ENCODE measurements at places on chromosomes 3 and 15.

- H3K4me3 ChIP-seq, result no peak overlapping the region
- DNase-seq, result no peak
- no peaks in the 10 kb centered on the region for H3K36me3 ChIP-seq
- H3K27me3 ChIP-seq, result peaks cover 6% of the 10 kb centered on the region
- no peak overlapping the region for H3K27ac ChIP-seq
Measured at GRCh38 chr15:68768321-68768720, 52.4 kb downstream of the ANP32A start.

- no peak overlapping the region for H3K4me3 ChIP-seq
- no peak for DNase-seq
- no peaks in the 10 kb centered on the region for H3K36me3 ChIP-seq
- H3K27me3 ChIP-seq, result peaks cover 23% of the 10 kb centered on the region
Measured at GRCh38 chr15:98063871-98064270, 103.4 kb downstream of the ARRDC4 start.

DNA sequence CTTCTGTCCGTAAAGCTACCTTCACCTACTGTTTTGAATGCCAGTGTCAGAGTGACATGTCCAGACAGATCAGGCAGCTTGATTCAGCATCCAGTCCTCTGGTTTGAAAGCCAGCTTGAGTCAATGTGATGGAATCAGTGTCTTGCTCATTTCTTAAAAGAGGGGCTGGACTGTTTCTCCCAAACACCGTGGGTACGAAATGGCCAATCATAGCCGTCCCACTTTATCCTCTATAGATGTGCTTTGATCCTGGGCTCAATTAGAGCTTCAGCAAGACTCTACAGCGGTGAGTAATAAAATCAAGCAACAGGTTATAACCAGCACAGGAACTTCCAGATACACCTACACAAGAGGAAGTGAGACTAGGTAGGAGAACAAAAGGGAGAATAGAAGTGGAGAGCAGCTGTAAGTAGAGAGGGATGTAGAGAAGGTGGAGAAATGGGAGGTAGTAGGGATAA is 17.0 kb upstream of the OR5K1 start:
- no peak overlapping the region for H3K27ac ChIP-seq
- peaks cover 8% of the 10 kb centered on the region for H3K27me3 ChIP-seq
- peaks cover 9% of the 10 kb centered on the region for H3K4me1 ChIP-seq
- no peak overlapping the region for H3K4me3 ChIP-seq
- no peaks in the 10 kb centered on the region for H3K36me3 ChIP-seq

DNA sequence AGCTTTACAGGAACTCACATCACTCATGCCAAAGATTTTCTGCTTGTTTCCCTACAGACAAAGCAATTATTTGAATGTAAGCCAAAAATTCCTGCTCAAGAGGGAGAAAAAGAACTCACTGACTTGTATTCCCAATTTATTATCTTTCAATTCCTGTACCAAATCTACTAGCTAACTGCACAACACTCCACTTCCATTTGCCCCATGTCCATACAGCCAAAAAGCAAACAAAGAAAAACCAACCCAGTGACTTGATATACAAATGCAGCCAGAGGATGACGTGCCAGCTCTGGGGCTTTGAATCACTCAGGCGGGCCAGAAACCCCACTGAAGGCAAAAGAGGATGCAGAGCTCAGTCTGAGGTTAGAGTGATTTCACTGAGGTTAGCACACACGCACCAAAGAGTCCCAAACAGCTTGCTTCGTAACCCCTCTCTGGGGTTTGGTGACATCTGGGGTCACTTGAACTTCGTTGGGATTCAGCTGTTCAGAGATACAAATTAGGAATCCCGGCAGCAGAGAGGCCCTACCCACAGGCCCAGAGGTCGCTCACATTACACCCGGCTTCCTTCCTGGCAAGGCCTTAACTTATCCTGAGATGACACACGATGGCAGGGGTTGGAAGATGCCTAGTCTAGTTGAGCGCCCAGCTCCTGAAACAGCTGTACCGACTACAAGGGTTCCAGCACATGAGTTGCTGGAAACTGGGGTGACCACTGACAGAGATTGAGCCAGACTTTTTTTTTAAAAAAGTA is 1.6 kb downstream of the RFTN1 start:
- peak; percentile 77 for DNase-seq
- H3K36me3 ChIP-seq, result peaks cover 51% of the 10 kb centered on the region
- H3K27ac ChIP-seq, result peak overlapping the region; percentile 98
- peak overlapping the region; percentile 93 for H3K4me3 ChIP-seq

- no peak for DNase-seq
- no peak overlapping the region for H3K4me3 ChIP-seq
- no peak overlapping the region for H3K27ac ChIP-seq
- no peaks in the 10 kb centered on the region for H3K36me3 ChIP-seq
Measured at GRCh38 chr15:36497901-36498300, 81.5 kb upstream of the CDIN1 start.

DNA sequence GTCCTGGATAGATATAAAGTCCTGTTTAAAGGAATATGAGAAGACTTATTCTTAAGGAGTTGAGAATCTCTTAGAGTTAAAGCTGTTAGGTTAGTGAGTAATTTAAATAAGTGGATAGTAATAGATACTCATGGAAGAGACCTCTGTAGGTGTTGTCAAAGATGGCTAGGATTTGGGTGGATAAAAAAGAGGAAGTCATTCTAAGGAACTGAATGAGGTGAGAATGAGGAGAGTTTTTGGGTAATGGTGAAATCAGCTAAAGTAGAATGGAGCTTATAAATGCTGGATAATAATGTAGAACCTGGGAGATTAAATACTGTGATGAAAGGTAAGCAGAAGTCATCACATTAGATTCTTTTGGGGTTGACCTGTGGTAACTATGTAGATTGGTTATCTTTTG is 8.1 kb downstream of the ARIH1 start:
- H3K4me3 ChIP-seq, result peak overlapping the region; percentile 8
- peak overlapping the region; percentile 48 for H3K27ac ChIP-seq
- H3K27me3 ChIP-seq, result no peaks in the 10 kb centered on the region
- H3K36me3 ChIP-seq, result peaks cover 75% of the 10 kb centered on the region
- peaks cover 79% of the 10 kb centered on the region for H3K4me1 ChIP-seq

GRCh38 chr3:143951351-143951971 is 20.2 kb upstream of the DIPK2A start:
- H3K4me3 ChIP-seq, result no peak overlapping the region
- DNase-seq, result no peak
- no peak overlapping the region for H3K27ac ChIP-seq
- H3K27me3 ChIP-seq, result peaks cover 6% of the 10 kb centered on the region
- no peaks in the 10 kb centered on the region for H3K36me3 ChIP-seq

GRCh38 chr3:171266740-171267073 is 193.5 kb downstream of the TNIK start:
- no peaks in the 10 kb centered on the region for H3K36me3 ChIP-seq
- H3K4me1 ChIP-seq, result peaks cover 86% of the 10 kb centered on the region
- no peak for DNase-seq
- peak overlapping the region; percentile 69 for H3K27ac ChIP-seq
- no peaks in the 10 kb centered on the region for H3K27me3 ChIP-seq

GRCh38 chr3:192092388-192093005 is 631.5 kb downstream of the PYDC2 start:
- no peak overlapping the region for H3K4me3 ChIP-seq
- no peaks in the 10 kb centered on the region for H3K27me3 ChIP-seq
- H3K36me3 ChIP-seq, result no peaks in the 10 kb centered on the region
- no peak for DNase-seq
- H3K4me1 ChIP-seq, result no peaks in the 10 kb centered on the region
- no peak overlapping the region for H3K27ac ChIP-seq

DNA sequence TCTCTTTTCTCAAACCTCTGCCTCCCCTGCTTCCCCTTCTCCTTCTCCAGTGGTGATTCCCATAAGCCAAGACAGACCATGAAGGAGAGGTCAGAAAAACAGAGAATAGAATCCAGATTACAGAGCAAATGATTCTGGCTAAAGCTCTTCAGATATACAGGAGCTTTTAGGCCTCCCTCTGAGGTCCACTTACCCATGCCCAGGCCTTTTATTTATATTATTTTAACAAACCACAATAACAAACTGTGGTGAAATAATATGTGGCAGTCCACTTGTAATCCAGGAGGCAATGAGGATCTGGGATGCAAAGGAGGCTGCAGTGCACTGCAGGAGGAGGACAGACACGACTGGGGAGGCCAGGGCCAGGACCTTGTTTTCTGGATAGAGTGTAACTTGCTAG is 104.1 kb downstream of the STAC start:
- H3K4me1 ChIP-seq, result no peaks in the 10 kb centered on the region
- H3K27me3 ChIP-seq, result no peaks in the 10 kb centered on the region
- no peak overlapping the region for H3K27ac ChIP-seq
- H3K4me3 ChIP-seq, result no peak overlapping the region

- no peaks in the 10 kb centered on the region for H3K27me3 ChIP-seq
- DNase-seq, result peak; percentile 73
- peak overlapping the region; percentile 96 for H3K4me3 ChIP-seq
- H3K27ac ChIP-seq, result peak overlapping the region; percentile 99
- H3K4me1 ChIP-seq, result peaks cover 70% of the 10 kb centered on the region
Measured at GRCh38 chr3:10248984-10249748, 907 bp downstream of the TATDN2 start.

- no peak overlapping the region for H3K27ac ChIP-seq
- H3K27me3 ChIP-seq, result no peaks in the 10 kb centered on the region
- no peaks in the 10 kb centered on the region for H3K4me1 ChIP-seq
- no peak overlapping the region for H3K4me3 ChIP-seq
- peaks cover 91% of the 10 kb centered on the region for H3K36me3 ChIP-seq
Measured at GRCh38 chr3:130941793-130942192, 47.9 kb downstream of the ATP2C1 start.

GRCh38 chr3:127785711-127786265 is 36.5 kb downstream of the MGLL start:
- no peak for DNase-seq
- H3K27me3 ChIP-seq, result no peaks in the 10 kb centered on the region
- H3K4me1 ChIP-seq, result no peaks in the 10 kb centered on the region
- H3K27ac ChIP-seq, result no peak overlapping the region
- no peak overlapping the region for H3K4me3 ChIP-seq

DNA sequence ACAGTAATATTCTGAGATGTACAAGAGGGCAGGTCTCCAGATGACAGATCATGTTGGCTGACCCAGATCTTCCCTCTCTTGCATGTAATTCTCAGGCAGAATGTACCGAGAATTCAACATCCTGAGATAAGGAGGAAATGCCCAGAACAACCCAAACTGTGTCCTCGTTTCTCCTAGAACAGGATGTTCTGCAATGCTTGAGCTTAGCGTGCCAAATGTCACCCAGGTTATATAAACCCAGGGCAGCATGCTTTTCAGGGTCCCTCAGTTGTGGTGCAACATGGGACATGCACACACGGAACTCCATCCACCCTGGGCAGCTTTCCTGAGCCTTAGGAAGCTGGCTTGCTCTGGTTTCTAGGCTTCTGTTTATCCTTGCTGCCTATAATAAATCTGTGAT is 102.1 kb upstream of the CMC1 start:
- no peak overlapping the region for H3K4me3 ChIP-seq
- no peak for DNase-seq
- H3K36me3 ChIP-seq, result no peaks in the 10 kb centered on the region

DNA sequence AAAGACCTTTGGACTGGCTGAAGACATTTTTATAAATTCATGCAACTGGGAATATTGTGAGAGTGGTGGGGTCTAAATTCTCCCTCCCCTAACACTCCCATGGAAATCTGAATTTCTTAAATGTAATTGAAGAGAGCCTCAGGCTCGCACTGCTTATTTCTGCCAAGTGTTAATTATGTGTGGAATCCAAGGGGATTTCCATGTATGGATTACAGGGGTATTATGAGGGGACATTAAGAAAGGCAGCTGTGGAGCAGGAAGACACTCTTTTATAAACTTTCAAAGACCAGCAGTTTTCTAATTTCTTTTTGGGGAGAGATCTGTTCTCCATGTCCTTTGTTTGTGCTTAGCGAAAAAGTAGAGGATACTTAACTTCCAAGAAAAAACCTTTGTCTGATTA is 152.1 kb upstream of the TBL1XR1 start:
- no peak for DNase-seq
- no peak overlapping the region for H3K27ac ChIP-seq
- peaks cover 75% of the 10 kb centered on the region for H3K4me1 ChIP-seq
- H3K36me3 ChIP-seq, result peaks cover 3% of the 10 kb centered on the region

GRCh38 chr15:85743392-85744055 is 51.2 kb downstream of the KLHL25 start:
- no peak for DNase-seq
- peaks cover 1% of the 10 kb centered on the region for H3K4me1 ChIP-seq
- no peaks in the 10 kb centered on the region for H3K27me3 ChIP-seq
- H3K27ac ChIP-seq, result peak overlapping the region; percentile 83
- H3K36me3 ChIP-seq, result peaks cover 96% of the 10 kb centered on the region

- no peak overlapping the region for H3K4me3 ChIP-seq
- no peak overlapping the region for H3K27ac ChIP-seq
- H3K4me1 ChIP-seq, result no peaks in the 10 kb centered on the region
- H3K36me3 ChIP-seq, result no peaks in the 10 kb centered on the region
Measured at GRCh38 chr3:56123487-56123886, 344.8 kb downstream of the ERC2 start.
